Amniotic stem cell (primary cell): ENCODE measurements at places on chromosomes 7 and 10.

GRCh38 chr7:39810710-39811109 is 139.3 kb upstream of the CDK13 start:
- no peak for DNase-seq

DNA sequence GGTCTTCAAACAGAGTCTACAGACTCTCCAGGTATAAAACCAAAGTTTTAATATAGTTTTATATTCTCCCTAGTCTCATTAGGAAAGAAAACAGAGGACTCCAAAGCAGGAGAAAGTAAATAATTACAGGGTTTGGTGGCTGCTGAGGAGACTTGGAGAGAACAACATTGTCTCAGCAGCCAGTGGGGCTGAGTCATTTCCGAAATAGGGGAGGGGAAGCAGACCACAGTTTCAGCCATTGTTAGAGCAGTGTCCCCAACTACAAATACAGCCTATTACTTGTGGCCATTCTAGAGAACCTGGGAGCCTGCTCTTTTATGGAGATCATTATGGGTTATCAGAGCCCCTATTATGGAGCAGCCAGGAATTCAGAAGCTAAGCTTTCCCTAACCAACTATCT is 44.2 kb upstream of the A1CF start:
- no peak for DNase-seq

- no peak for DNase-seq
These were observed 154.5 kb downstream of the PLXDC2 start for GRCh38 chr10:19970717-19971116.

DNA sequence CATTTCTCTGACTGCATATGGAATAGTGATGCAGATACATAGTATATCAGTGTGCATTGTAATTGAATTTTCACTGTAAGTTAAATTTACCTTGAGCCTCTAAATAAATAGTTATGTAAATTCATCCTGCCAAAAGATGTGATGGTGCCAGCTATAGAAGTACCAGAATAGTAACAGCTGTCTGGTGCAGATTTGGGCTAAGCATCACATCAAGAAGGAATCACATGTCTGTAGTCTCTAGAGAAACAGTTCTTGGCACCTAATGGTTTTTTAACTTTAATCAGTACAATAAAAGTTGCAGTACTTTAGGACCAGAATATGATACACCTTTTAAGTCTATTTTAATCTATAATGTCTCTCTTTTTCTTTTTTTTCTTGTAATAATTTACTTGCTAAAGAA is 17.4 kb downstream of the PLEKHA1 start:
- no peak for DNase-seq

DNA sequence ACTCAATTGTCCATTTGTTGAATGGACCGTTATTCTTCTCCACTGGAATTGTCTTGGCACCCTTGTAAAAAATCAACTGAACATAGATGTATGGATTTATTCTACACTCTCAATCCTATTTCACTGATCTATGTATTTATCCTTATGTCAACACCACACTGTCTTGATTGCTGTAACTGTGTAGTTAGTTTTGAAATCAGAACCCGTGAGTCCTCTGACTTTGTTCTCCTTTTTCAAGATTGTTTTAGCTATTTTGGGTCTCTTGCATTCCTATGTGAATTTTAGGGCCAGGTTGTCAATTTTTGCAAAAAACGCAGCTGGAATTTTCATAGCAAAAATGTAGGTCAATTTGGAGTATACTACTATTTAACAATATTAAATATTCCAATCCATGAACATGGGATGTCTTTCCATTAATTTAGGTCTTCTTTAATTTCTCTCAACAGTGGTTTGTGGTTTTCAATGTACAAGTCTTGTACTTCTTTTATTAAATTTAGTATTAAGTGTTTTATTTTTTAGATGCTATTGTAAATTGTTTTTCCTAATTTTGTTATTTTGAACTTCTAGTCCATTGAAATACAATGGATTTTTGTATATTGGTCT is 10.0 kb downstream of the CAMK2B start:
- no peak for DNase-seq

GRCh38 chr10:125455431-125455830 is 227.5 kb downstream of the TEX36 start:
- DNase-seq = no peak

DNA sequence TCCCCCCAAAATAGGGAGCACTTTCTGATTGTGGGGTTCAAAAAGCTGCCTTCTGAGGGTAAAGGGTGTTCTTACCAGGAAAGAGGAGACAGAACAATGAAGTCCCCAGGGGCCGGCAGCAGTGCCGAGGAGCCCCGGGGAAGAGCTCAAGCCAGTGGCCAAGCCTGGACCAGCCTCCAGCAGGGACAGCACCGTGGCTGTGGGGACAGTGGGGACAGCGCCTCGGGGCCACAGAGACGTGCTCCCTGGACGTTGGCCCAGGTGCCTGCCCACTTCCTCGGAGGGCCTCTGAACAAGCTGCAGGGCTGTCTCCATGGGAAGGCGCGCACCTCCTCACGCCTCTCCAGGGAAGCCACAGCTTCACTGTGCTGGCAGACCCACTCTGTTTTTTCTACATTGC is 312.6 kb downstream of the PTPRN2 start:
- no peak for DNase-seq

GRCh38 chr10:101969412-101969922 is 86.5 kb downstream of the ARMH3 start:
- DNase-seq = no peak

DNA sequence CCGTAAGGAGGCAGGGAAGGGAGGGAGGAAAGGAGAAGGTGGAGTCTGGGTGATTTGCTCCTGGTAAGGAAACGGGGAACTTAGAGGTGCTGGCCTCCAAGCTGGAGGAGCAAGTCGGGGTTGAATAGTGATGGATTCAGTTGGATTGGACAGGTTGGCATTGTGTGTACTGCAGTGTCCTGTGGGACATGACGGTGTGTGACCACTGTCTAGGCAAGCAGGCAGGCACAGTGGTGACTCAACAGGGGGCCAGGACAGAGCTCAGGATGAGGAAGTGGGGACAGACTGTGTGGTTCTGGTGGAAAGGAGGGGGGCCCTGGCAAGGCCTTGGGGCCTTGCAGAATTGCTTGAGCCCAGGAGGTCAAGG is 48.8 kb downstream of the COL26A1 start:
- no peak for DNase-seq

DNA sequence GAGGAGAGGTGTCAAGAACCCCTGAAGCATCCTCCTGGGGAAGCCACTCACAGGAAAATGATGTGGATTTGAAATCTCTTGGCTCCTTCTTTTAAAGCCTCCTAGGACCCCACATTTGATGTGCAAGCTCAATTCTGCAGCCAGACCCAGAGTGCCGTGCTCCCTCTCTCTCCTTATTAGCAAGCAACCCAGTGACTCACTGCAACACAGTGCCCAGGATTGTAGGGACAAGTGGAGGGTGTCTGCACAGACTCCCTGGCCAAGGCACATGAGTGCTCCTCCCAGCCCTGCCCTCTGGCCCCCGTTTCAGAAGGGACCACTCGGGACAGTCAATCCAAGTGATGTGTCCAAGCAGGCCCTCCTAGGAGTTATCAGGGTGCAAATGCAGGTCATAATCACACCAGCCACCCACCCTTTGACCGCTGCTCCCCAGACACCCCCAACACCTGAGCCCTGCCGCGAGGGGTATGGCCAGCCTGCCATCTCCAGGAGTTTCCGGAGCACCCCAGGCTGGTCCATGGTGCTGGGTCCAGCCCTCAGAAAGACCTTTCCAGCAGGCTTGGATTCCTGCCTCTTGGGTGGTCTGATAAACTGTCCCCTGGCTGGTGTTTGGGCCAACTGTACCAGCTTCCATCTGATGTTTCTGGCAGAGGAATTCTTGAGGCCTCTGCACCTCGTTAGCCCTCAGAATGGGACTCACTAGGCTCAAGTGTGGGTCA is 54.5 kb upstream of the CXCL12 start:
- DNase-seq = no peak

DNA sequence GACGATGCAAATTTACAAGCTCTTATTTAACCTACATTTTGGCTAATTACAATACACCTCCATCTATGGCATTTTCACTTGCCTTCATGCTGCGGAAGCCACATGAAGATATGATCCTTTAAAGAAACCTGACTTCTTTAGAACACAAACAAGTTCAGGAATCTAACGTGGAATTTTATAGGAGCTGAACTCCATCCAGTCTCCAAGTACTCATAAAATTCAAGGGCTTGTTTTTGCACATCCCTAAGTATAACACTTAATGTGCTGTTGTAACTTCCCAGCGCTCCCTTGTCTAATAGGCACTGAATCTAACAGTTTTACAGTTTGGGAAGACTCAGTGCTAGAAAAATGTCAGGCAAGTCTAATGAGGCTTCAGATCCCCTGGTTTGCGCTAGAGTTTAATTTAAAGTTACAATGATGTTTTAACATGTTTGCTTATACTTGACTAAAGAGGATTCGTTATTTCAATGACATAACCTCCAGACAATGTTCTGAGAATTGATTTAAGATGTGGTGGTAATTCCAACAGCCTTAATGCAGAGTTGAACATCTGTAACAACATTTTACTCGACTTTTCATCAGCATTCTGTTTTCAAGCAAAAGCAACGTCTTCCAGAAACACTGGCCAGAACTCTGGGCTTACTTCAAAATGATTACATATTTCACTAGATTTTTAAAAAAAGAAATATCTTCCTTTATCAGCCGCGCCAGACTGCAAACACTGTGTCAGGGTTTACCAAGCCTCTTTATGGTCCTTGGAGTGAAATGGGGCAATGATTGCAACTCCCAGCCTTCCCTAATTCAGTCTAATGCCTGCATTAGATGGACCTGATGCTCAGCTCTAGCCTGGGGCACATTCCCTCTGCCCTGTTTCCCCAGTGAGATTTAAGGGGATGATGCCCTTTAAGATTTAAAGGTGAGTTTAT is 664.3 kb downstream of the KCNMA1 start:
- DNase-seq = no peak

- no peak for DNase-seq
These were observed 132.2 kb downstream of the TCERG1L start for GRCh38 chr10:131179361-131179760.

DNA sequence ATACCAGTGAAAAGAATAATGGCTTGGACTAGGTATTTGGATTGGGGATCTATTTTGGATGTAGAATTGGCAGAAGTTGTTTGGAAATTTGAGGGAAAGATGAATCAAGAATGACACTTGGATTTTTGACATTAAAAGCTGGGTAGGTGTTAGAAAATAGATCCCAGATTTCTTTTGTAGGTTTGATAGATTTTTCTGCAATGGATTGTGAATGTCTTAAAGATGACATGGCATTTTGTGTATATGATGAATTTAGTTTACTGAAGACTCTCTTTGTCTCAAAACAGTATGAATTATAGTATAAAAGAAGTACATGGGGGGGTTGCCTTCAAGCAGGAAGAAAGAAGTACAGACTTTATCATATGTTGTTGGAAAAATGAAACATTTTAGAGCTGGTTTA is 75.8 kb downstream of the MPLKIP start:
- no peak for DNase-seq

DNA sequence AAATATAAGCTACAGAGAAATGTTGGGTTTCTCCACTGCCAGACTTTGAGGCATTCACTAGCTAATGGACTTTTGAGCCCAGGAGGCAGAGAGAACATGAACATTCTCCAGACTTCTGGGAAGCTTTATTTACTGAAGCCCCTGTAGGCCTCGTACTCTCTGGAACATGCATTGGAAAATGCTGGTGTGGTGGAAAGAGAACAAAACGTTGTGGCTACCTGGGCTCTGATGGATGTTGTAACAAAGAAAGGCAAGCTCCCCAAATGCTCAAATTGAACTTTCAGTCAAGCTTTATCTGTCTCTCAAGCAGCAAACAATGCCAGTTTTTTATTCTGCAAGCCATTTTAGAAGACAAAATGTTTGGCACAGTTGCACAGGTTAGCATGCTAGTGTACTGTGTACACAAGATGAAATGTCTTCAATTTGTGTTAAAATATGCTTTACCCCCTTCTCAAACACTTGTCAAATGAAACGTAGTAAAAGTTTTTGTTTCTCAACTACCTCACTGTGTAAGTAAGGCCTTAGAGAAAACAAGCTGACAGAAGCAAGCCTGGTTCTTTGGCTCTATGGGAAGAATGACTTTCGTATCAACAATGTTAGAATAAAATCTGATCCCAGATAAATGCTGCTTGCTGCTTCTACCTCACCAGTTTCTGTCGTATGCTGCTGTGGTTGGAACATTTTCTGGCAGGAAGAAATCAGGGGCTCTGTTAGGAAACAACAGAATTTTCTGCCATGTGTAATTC is 71.0 kb upstream of the CC2D2B start:
- DNase-seq = no peak

DNA sequence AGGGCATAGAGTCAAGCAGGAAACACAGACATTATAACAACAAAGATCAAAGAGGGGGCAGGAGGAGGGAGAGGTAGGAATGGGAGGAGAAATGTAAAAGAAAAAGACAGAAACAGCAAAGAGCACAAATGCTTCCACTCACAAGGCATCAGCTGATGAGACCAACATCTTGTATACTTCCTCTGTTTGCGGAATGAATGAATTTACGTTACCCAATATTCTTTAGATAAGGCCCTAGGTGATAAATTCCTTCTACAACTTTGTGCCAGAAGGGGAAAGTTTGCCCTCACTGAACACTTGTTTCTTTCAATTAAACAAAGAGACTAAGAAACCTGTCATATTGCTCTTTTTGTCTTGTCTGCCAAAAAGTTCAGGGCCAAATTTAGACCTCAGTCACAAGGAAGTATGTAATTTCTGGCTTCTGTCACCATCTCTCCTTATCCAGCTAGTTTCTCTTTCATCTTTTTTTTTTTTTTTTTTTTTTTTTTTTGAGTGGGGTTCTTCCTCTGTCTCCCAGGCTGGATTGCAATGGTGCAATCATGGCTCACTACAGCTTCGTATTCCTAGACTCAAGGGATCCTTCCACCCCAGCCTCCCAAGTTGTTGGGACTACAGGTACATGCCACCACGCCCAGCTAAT is 116.4 kb upstream of the NANOS1 start:
- DNase-seq = no peak

DNA sequence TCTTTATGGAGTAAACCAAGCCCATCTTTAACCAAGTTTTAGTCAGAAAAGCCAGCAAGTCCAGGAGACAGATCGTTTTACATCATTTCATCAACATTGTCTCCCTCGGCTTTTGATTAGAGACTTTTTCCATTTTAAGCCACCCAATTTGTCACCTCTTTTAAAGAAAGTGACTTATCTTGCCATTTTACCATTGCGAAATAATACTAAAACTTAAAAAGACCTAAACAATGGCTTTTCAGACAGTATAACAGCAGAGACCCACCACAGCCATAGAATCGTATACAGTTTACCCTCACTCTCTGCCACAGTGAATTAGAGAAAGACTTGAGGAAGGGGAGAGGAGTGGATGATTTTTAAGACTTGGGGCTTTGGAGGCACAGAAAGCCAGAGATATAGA is 359.7 kb upstream of the C7orf33 start:
- DNase-seq = no peak
